ENCODE measurements at places on chromosomes 5 and 9.

GRCh38 chr5:37112383-37112991 is 136.7 kb downstream of the CPLANE1 start:
- DNase-seq, result no peak

- peak; percentile 52 for DNase-seq
Measured at GRCh38 chr5:127697894-127698600, 5.1 kb upstream of the CCDC192 start.

- DNase-seq, result no peak
Measured at GRCh38 chr5:57317341-57317740, 143.5 kb downstream of the GPBP1 start.

- DNase-seq, result peak; percentile 5
Measured at GRCh38 chr5:39231705-39232525, 12.6 kb upstream of the FYB1 start.

GRCh38 chr5:65910711-65911110 is 15.7 kb upstream of the ERBIN start:
- DNase-seq, result no peak

- no peak for DNase-seq
Measured at GRCh38 chr9:98369471-98369870, 114.0 kb upstream of the TBC1D2 start.

DNA sequence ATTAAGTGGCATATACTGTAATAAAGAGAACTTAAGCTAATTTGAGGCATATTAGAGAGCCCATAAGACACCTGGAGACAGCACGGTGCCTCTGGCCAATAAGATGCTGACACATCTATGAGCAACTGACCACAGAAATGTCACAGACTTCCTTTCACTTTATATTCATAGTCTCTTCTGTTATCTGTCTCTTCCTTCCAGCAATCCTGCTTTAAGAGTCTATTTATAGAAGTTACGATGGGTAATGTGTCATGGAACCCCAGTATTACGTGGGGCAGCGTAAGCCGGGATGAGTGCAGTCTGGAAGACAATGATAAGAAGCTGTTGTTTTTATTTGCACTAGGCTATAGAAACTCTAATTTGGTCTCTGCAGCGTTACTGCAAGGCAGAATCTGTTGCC is 136.8 kb downstream of the CFAP90 start:
- peak; percentile 81 for DNase-seq

DNA sequence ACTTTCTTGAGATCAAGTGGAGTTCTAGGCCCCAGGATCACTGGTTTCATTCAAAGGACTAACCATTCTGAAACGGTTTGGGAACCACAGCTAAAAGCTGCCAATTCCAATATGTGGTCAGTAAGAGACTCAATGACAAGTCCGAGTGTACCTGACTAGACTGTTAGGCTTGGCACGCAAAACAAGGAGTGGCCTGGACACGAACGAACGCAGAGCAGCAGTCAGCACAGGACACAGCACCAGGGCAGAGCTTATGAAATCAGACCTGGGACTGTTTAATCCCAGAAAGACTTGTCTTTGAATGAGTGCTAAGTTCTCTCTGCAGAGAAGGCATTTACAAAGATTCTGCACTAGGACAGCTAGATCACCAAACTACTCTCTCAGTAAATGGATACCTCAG is 213.8 kb downstream of the GAPVD1 start:
- DNase-seq, result no peak

DNA sequence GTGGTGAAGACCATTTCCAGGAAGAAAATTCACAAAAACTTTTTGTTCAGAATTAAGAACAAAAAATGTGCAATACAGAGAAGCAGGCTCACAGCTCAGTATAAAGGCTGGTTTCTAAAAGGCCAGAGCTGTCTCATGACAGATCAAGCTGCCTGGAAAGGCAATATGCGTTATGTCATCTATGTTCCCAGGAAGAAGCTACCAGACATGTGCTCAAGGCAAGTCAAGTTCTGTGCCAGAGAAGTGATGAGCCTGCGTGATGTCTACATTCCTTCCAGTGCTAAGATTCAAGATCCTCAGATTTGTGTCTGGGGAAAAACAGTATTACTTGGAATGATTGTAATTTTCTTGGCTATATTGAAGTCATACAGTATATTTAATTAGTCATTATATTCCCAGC is 104.3 kb downstream of the PDE4D start:
- DNase-seq, result peak; percentile 24

Measured in astrocyte of the spinal cord (primary cell).